Right renal cortex interstitium (tissue), 3 donors: ENCODE measurements at places on chromosomes 3 and 15.
A peak's percentile ranks its signal among the peaks of the same experiment; 100 is the strongest.

- DNase-seq = no peak
These were observed 118.2 kb upstream of the MRPL3 start for GRCh38 chr3:131620977-131621376.

GRCh38 chr3:2837239-2837638 lies 272.9 kb downstream of the IL5RA start:
- DNase-seq = no peak

DNA sequence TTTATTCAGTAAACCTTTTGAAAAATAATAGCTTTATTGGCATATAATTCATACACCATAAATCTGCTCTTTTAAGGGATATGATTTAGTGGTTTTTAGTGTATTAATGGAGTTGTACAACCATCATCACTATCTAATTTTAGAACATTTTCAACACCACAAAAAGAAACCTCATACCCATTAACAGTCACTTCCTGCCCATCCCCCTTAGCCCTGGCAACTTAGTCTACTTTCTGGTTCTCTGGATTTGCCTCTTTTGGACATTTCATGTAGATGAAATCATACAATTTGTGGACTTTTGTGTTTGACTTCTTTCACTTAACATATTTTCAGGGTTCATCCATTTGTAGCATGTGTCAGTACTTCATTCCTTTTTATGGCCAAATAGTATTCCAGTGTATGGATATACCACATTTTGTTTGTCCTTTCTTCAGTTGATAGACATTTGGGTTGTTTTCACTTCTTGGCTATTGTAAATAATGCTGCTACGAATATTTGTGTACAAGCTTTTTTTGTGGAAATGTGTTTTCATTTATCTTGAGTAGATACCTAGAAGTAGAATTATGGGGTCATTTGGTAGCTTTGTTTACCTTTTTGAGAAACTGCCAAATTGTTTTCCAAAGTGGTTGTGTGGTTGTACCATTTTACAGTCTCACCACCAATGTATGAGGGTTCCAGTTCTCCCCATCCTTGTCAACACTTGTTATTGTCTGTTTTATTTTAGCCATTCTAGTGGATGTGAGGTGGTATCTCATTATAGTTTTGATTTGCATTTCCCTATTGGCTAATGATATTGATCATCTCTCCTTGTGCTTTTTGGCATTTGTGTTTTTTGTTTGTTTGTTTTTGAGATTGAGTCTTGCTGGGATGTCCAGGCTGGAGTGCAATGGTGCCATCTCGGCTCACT lies 45.8 kb downstream of the SMAD3 start:
- DNase-seq = no peak

DNA sequence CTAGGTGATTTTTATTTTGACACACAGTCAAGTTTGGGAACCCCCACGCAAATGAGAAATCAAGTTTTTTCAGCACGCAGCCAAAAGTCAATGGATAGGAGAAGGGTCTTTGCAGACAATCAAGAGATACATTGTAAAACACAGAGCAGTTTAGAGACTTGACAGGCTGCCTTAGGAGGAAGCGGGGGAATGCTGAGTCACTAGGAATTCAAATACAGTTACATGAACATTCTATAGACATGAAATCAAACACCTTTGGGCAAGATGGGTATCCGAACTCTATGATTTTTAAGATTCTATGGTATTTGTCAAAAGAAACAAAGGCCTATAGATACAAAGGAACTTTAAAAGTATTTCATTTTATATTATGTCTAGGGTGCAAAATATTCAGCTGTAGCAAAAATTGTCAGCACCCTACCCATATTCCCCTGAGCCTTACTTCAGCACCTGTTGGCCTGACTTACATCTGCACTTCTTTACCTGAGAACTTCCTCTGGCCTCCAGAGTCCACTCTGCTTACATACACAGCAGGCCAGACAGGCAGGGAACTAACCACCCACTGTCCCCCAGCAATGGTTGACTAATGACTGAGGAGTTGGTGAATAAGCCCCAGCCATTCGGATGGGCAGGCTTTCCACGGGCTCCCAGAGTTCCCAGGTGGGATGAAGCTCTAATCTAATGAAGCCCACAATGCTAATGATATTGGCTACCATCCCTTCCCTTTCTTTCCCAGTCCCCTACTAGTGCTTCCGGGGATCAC lies 289.3 kb upstream of the RORA start:
- DNase-seq = no peak

DNA sequence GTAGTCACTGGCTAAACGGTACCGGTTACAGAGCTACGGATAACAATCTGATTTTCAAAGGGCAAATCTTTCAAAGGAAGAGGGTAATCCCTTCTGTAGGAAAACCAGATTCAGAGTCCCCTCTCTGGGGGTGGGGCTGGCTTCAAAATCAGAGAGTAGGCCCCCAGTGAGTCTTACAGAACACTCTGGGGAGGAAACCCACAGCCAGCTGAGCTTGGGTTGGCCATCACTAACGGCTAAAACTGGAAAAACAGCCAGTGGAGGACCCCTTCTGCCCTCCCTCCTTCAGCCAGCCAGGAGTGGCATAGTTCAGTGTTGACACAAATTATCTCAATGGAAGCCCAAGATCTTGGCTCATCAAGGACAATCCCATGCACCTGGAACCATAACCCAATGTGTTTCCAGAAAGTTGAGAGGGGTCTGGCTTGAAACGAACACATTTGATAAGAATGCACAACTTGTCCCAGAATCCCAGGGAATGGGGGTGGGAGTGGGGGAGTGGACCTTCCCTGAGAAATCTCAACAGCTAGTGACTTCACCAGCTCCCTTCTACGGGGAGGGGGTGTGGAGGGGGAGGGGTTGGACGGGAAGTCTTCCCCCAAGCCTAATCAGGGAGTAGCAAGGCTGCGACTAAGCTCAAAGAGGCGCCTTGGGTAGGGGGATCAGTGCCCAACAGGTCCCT lies 1.0 kb downstream of the RASL12 start:
- no peak for DNase-seq

DNA sequence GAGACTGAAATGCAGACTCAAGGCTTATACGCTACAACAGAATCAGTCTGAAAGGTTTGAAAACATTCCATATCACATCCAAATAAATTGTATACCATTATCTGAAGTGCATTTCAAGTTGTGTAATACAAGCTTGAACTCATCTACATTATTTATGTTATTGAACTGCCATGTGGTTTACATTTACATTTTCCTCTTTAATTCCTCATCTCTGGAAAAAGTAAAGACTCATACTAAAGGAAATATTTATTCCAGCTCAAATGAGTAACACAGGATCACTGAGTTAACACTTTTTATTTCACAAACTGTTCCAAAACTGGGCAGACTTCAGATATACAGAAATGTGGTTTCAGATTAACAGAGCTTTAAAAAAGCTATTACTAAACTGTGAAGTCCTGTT lies 282.5 kb downstream of the ULK4 start:
- DNase-seq = no peak

- DNase-seq = no peak
These were observed 92.8 kb upstream of the DCBLD2 start for GRCh38 chr3:98994128-98994762.

DNA sequence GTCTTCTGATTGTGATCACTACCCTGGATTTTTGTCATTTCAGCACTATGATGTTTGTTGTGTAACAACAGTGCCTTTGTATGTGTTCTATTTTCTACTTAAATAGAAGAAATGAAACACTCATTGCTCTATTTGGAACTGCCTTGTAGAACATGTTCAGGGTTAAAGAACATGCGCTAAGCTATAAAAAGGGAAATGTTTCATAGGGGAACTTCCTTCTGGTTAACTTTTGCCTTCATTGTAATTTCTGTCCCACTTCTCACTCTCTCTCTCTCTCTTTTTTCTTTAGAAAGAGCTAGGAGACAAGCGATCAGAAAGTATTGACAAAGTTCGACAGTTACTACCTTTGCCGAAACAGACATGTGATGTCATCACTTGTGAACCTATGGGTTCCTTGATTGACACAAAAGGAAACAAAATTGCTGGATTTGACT lies at the start of gene P2RY12:
Gene P2RY12 (minus strand): TSS at position 13 of the 434 bp plus-strand sequence. CDS start 45,908 bp downstream, outside the sequence.
- no peak for DNase-seq

GRCh38 chr15:51861557-51862359 lies 32.3 kb downstream of the TMOD3 start:
- DNase-seq = no peak

- DNase-seq = no peak
These were observed 1.5 kb downstream of the CRBN start for GRCh38 chr3:3177861-3178497.

DNA sequence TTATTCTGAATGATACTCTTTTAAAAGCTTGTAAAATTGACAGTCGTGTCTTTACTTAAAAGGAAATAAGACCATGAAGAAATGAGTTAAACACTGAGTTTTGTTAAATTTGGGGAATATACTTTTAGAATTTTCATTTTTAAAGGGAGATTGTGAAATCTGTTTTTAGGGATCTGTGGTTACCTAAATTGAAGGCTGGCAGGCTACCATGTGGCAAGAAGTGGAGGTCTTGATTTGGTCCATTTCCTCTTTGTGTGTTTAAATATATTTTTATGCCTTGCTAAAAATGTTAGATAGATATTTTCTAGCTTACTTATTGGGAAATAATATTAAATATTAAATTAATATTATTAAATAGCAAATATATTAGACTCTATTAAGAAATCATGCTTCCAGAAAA lies 36.6 kb upstream of the SLC22A13 start:
- DNase-seq = no peak

- DNase-seq = no peak
These were observed 394.2 kb downstream of the LSAMP start for GRCh38 chr3:116051040-116051439.

- no peak for DNase-seq
These were observed 148.6 kb downstream of the CD47 start for GRCh38 chr3:107942244-107942643.

DNA sequence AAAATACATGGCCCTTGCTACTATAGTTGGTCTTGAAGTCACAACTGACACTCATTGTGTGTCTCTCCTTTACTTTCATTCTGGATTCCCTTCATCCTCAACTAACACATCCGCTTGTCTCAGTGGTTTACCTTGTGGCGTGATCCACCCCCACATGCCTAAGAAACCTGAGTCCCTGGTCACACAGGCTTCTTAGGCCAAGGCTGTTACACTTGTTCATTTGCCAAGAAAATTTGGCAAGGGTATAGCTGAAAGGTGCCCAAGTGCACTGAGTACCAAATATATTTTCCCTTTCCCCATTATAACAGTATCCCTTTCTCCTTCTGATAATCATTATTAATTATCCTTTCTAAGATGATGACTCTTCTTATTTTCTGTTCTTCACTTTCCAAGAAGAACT lies 207.6 kb upstream of the STAC start:
- no peak for DNase-seq

- DNase-seq = no peak
These were observed 233.5 kb upstream of the WNT5A start for GRCh38 chr3:55720614-55721013.

- no peak for DNase-seq
These were observed 14.9 kb upstream of the LEKR1 start for GRCh38 chr3:156811089-156811862.

- no peak for DNase-seq
These were observed 60.6 kb downstream of the MAGI1 start for GRCh38 chr3:65978116-65978515.

DNA sequence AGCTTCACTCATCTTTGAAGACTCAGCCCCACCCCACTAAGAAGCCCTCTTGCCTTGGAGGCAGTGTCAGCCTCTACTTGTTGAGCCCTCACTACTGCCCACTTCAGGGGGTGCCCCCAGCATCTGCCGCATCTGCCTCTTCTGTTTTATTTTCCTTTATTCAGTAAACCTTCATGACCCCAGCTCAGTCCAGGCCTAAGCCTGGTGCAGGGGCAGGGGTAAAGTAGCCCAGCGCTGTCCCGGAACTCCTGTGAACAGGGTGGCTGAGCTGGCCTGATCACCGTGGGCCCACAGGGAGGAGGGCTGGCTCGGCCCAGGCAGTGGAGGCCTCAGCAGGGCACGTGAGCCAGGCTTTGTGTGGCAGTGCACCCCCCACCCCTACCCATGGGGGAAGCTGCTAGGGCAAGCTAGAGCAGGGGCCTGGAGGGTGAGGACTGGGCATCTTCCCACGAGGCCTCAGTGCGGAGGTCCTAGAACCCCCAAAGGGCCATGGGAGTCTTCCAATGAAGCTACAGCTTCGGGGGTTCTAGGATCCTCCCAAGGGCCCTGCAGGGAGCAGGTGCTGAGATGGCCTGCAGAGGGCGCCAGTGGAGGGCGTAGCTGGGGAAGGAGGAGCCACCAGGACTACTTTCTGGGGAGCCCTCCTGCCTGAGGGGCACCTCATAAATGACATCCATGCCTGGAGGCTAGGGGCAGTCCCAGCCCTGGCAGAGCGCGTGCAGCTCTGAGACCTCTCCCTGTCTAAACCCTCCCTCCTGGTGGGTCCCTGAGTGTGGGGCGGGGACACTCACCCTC lies 36.0 kb downstream of the TSPAN3 start:
- DNase-seq = no peak

GRCh38 chr15:33132722-33133345 lies 61.7 kb downstream of the FMN1 start:
- no peak for DNase-seq

GRCh38 chr3:142628801-142629200 lies 32.6 kb downstream of the PLS1 start:
- DNase-seq = no peak

- no peak for DNase-seq
These were observed 160.7 kb downstream of the FRMD5 start for GRCh38 chr15:44034334-44034733.

GRCh38 chr3:42500091-42500490 lies 2.4 kb upstream of the VIPR1 start:
- no peak for DNase-seq

GRCh38 chr3:181739628-181740027 lies 27.9 kb downstream of the SOX2 start:
- no peak for DNase-seq

GRCh38 chr15:54568381-54568780 lies 590.1 kb downstream of the UNC13C start:
- no peak for DNase-seq

- peak; percentile 39 for DNase-seq
These were observed 157.9 kb downstream of the CHL1 start for GRCh38 chr3:354432-354831.
